ENCODE measurements at places on chromosomes 12 and 14. TPM values are rescaled to one million over a fixed set of nuclear protein-coding genes. Genes with fewer than 3 reads are reported as not detected.

DNA sequence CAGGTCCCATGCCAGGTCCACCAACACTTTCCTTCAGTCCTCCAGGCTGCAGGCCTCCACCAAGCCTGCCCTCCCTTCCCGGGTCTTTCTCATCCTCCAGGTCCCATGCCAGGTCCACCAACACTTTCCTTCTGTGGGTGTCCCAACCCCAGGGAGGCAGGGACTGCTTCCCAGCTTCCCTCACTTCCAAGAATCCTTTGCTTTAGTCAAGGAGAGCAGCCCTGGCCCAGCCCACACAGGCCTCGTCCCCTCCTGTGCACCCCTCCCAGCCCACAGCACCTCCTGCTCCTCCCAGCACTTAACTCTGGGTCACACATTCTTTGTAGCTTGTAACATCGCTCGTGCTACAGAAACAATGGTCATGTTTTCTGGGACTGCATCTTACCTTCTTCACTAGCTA, 72.9 kb downstream of the TESC start:
- DNase-seq: no peak

GRCh38 chr14:62908506-62908905, 136.8 kb downstream of the KCNH5 start:
- no peak for DNase-seq

- DNase-seq: no peak
Observed at GRCh38 chr12:82650627-82651337, 35.9 kb upstream of the TMTC2 start.

DNA sequence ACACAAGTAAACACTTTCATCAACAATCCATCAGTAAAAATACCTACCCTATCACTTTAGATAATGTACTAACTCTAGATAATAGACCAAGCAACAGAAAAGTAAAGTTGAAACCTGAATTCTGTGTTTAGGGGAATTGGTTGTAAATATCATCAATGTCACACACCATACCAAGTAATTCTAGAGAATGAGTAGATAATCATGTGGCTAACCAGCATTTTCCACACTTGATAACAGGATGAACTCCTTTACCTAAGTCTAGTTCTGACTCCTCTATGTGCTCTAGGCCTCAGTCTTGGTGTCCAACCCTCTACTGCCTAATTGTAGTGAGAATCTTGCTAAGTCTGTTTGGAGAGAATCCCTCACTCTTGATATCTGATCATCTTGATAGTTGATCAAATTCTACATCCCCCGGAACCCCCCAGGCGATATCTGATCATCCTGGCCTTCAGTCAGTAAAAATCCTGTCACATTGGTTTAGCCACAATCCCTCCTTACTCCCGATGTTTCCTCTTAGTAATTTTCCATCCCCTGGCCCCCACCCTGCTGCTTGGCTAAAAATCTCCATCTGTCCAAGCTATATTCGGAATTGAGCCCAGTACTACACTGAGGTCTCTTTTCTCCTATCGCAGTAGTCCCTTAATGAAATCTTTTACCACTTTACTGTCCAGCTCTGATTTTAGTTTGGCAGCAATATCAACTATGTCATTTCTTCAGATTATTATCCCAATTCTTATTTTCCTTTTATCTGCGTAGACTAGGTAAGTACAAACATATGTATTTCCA, 3.4 kb upstream of the SLCO1A2 start:
- DNase-seq: no peak

DNA sequence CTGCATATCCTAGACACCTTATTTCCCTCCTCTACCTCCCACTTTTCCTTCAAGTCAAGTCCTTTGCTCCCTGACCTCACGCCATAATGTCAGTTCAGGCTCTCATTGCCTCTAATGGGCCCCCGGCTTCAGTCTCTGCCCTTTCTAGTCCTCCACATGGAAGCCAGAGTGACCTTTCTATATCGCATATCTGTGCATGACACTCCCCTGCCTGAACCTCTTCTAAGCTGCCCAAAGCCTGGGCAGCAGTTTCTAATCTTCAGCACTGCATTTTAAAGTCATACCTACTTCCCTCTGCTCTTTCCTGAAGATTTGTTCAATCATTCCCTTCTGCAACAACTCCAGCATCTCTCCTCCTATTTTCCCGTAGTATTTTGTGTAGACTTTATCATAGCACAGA, 45.5 kb downstream of the ESR2 start:
- no peak for DNase-seq

- no peak for DNase-seq
Observed at GRCh38 chr12:102342281-102343006, 137.9 kb downstream of the IGF1 start.

DDN gene
- 0.10 TPM for total RNA-seq

LRP1-AS gene
- not detected for total RNA-seq

ADCK1 gene
- total RNA-seq: 9.6 TPM

HOXC12 gene
- not detected for total RNA-seq

All from H7 (cell line).